Panc1 (cell line): ENCODE measurements at places on chromosomes 12 and 14.

- DNase-seq, result no peak
Observed at GRCh38 chr14:91898372-91898771, 31.0 kb upstream of the TC2N start.

DNA sequence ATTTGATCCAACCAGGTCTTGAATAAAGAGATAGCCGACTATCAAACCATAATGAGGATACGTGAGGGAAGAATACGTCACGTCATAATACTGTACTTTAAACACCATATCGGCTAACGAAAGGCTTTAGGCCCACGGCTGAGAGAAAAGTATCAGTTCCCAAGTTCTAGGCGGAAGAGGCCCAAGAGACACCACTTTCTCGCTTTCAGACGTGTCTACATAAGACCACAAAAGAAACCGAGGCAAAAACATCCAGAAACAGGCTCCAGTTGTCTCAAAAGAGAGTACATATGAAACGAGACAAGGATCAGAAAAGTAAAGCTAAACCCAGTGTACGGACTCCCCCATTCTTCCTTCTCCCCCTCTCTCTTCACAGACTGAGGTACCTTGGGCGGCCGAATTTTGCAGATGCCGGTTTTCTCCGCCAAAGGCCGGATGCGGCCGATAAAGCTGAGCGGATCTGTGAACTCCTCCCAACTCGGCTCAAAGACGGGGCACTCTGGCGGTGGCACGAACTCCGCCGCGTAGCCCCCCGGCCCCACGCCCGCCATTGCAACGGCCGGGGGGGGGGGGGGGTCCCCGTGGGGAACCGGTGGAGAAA, 479 bp downstream of the KDM5A start:
- no peak for DNase-seq

GRCh38 chr12:26748741-26749431, 84.1 kb downstream of the ITPR2 start:
- DNase-seq, result no peak

GRCh38 chr14:57326253-57326652, 57.5 kb downstream of the AP5M1 start:
- no peak for DNase-seq

DNA sequence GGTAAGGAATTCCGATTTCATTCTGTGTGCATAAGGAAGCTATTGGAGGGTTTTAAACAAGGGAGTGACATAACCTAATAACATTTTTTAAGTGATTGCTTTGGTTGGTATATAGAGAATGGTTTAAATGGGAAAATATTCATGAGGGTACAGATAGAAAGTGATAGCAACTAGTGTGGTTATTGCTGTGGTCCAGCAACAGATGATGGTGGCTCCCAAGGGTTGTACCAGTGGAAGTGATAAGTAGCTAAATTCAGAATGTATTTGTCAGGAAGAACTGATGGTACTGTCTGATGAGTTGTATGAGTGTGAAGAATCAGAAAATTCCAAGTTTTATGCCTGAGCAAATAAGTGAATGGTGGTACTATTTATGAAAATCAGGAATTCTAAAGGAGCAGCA, 2.6 kb upstream of the CNOT2 start:
- no peak for DNase-seq

- no peak for DNase-seq
Observed at GRCh38 chr14:84254290-84254689, 1275.7 kb upstream of the FLRT2 start.

GRCh38 chr12:85301051-85301450, 21.0 kb downstream of the ALX1 start:
- DNase-seq, result no peak

GRCh38 chr12:18281941-18282340, 20.6 kb downstream of the PIK3C2G start:
- DNase-seq, result no peak

DNA sequence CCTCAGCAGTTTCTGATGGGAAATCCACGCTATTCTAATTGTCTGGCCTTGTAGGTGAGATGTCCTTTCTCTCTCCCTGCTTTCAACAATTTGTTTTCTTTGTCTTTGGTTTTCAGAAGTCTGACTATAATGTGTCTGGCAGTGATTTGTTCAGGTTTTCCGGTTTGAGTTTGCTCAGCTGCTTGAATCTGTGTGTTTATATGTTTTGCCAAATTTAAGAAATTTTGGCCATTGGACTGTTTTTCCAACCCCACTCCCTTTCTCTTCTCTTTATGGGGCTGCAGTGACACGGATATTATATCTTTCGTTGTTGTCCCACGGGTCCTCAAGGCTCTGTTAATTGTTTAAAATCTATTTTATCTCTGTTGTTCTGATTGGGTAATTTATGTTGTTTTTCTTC, 105.0 kb downstream of the ADGRD1 start:
- no peak for DNase-seq

DNA sequence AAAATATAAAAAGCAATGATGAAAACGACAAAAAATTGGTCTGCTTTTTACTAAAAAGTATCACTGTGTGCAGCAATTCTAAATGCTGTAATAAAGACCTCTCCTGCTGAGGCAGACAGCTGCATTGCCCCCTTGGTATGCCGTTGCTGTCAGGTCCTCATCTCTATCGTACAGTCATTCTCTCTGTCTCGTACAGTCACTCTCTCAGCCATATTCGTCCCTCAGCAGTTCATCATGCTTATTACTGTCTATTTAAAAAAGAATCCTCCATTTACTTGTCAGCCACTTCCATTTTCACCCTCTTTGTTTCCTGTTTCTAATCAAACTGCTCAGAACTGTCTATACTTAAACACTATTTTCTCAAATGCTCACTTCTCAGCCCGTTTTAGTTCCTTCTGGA, 123.6 kb downstream of the DIP2B start:
- no peak for DNase-seq

- DNase-seq, result no peak
Observed at GRCh38 chr14:78488938-78489337, 318.8 kb downstream of the NRXN3 start.

- no peak for DNase-seq
Observed at GRCh38 chr12:52708010-52708409, 4.7 kb upstream of the KRT77 start.

DNA sequence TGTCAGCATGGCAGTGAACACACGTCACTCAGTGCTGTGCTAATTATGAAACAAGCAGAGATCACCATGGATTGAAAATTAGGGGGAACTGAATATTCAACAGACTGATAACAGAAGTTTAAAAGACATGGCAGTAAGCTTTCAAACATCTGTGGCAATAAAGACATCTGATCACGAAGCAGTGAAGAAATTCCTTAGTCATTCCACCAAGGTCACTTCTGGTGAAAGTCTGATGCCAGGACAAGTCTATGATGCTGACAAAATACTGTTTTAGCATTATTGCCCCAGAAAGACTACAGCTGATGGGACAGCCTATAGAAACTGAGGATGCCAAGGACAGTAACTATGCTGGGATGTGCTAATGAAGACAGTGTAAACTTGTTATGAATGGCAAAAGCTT, 126.9 kb upstream of the RBM19 start:
- DNase-seq, result no peak

DNA sequence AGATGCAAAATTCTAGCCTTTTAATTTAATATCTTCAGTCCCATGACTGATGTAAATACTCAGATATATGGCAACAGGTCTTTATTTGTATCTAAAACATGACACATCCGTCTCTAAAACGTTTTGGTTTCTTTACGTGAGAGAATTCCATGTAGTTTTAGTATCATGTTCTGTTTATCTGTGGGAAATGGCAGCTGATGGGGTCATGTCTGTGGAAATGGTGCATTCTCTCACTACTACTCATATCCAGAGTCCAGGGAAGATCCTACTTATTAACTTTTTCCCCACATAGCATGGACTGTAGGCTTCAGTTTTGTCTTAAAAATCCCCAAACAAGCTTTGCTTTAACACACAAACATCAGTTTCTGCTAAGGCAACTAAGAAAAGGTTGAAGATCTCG, 53.8 kb downstream of the SPTLC2 start:
- no peak for DNase-seq

- no peak for DNase-seq
Observed at GRCh38 chr14:35402323-35403113, 2.0 kb downstream of the NFKBIA start.

DNA sequence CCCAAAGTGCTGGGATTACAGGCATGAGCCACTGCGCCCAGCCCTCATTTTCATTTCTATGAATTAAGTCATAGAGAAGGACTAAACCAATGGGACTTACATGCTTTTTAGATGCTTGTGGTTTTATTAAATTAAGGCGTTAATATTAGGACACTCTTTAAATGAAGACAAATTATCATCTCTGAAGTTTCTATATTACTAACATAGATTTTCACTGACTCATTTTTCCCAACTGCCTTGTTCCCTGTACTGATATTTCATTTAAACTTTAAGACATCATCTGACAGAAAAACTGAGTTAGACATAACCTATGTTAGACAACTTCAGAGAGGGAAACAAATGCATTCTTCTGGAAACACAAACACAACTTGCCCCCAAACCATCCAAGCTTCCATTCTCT, 99.8 kb downstream of the BTG1 start:
- DNase-seq, result no peak

GRCh38 chr12:111123390-111123789, 203.0 kb upstream of the MYL2 start:
- DNase-seq, result no peak

- DNase-seq, result no peak
Observed at GRCh38 chr12:103093499-103094106, 136.1 kb downstream of the ASCL1 start.

- no peak for DNase-seq
Observed at GRCh38 chr12:109092497-109093021, 713 bp downstream of the ALKBH2 start.

- no peak for DNase-seq
Observed at GRCh38 chr14:90191585-90191984, 64.8 kb upstream of the PSMC1 start.
